ENCODE measurements at places on chromosomes 5 and 9.

- no peak for DNase-seq
Observed at GRCh38 chr9:16743375-16743774, 127.1 kb downstream of the BNC2 start.

GRCh38 chr5:32572778-32573480 is 12.4 kb upstream of the SUB1 start:
- DNase-seq = no peak

DNA sequence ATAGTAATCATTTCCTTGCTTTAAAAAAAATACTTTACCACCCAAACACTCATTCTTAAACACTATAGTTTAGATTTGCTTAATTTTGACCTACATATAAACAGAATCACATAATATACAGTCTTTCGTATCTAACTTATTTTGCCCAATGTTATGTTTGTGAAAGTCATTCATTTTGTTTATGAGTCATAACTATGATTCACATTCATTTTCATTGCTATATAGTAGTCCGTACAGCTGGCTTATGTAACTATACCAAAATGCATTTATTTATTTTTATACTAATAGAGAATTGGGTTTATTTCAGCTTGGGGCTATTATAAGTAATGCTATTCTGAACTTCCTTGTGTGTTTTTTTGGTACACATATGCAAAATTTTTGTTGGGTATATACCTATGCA is 33.9 kb upstream of the FOXI1 start:
- DNase-seq = no peak

DNA sequence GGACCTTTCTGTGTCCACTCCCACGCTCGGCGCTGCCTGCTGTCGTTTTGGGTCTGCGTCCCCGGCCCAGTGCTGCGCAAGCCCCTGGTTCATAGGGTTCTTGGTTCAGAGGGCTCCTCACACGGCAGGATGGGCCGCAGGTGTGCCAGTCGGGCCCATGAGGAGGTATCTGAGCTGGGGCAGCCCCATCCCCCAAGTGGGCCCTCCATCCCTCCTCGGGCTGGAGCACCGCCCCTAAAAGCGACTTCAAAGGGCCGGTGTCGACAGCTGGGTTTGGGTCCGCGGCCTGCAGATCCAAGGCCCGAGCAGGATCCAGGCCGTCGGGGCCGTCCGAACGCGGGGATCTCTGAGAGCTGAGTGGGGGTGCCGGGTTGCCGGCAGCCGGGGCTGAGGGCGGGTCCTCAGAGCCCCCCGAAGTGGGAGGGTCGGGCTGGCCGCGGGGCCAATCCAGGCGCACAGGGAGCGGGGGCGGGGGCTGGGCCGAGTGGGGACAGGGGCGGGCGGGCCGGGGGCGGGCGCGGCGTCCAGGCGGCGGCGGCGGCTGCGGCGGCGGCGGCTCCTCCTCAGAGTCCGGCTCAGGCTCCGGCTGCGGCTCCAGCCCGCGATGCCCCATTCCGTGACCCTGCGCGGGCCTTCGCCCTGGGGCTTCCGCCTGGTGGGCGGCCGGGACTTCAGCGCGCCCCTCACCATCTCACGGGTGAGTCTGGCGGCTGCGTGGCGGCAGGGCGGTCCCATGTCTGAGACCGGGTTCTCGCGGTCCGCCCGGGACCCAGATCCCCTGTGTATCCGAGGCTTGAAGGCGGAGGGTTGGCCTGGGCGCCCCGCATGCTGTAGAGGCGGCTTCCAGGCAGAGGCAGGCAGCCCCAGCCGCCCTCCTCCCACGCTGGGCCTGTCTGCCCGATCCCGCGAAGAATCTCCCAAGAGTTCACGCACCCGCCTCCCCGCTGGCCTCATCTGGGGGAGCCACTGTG is at the start of gene PDLIM4:
PDLIM4 (plus strand) TSS at position 566 of the 971 bp plus-strand sequence; CDS start at position 605, 39 bp downstream.
- no peak for DNase-seq

GRCh38 chr5:157496864-157497263 is 36.9 kb downstream of the NIPAL4 start:
- no peak for DNase-seq

- no peak for DNase-seq
Observed at GRCh38 chr5:56496581-56497063, 263.5 kb upstream of the ANKRD55 start.

- DNase-seq = no peak
Observed at GRCh38 chr5:108543486-108543885, 161.6 kb upstream of the FBXL17 start.

- DNase-seq = no peak
Observed at GRCh38 chr5:61151893-61152292, 10.4 kb downstream of the SMIM15 start.

DNA sequence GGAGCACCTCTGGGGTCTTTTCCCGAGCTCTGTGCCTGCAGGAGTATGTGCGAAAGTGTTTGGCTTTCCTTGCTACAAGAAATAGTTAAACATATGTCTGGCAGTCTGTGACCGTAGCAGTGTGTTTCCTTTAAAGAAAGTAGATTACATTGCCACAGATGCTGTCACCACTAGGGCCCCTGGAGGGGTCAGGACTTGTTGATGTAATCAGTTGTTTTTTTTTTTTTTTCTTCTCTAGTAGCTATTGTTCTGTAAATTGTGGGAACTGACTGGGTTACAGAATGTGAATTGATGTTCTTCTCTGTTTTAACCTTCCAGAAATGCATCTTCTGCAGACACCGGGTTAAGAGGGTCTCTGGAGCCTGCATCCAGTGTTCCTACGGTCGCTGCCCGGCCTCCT is 345.6 kb downstream of the KDM4C start:
- no peak for DNase-seq

- no peak for DNase-seq
Observed at GRCh38 chr5:26193626-26194025, 844.8 kb downstream of the CDH9 start.

All from activated naive CD4-positive, alpha-beta T cell treated with anti-CD3 and anti-CD28 coated beads, Interleukin-2, amount 10 ng/mL, durations not matched to agents 7 days and 5 days (primary cell).